ENCODE measurements at places on chromosomes 1 and 21. TPM values are rescaled to one million over a fixed set of nuclear protein-coding genes. Genes with fewer than 3 reads are reported as not detected.
A peak's percentile ranks its signal among the peaks of the same experiment; 100 is the strongest.

GRCh38 chr1:205505791-205506190, 1.3 kb downstream of the CDK18 start:
- no peak for DNase-seq

GRCh38 chr1:40862008-40862863, at the start of gene CITED4:
Gene CITED4, minus strand, starts transcription at chr1:40862363. Its CDS starts 236 bp downstream, at chr1:40862127.
- DNase-seq = peak; percentile 91

GRCh38 chr1:27816921-27817630, 13.5 kb upstream of the PPP1R8 start:
- no peak for DNase-seq

DNA sequence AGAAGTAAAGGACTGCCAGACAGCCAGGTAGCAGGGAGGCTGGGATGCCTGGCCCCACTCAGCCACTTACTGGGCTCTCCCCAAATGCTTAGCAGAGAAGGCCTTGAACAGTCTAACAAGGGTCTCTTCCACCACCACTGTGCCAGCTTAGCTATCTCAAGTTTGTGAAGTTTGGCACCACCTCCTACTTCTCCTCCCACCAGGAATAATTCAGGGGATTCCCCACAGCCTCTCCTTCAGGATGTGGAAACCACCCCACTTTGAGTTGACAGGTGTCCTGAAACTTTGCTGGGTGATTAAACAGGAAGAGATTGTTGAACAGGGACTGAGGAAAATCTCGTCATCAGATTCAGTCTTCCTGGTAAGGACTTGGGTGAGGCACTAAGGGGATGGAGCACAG, 59.4 kb upstream of the ATP1B1 start:
- no peak for DNase-seq

DNA sequence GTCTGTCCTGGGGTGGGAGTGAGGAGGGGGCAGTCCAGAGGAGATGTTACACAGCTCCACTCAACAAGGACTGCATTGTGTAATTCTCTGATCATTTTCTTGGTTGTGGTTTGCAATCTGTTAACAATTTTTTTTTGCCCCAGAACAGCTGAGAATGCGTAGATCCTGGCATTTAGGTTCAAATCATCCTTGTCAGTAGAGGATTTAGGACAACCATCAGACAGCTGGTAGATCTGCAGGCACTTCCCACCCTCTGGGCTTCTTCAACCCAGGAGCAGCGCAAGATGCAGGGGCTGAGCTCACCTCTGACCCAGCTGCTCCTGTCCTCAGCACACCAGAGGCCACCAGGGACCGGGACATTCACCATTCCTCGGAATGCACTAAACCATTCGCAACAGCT, 13.5 kb downstream of the BCAR3 start:
- no peak for DNase-seq

GRCh38 chr1:100750005-100750885, 30.7 kb downstream of the VCAM1 start:
- no peak for DNase-seq

The FCRL4 gene
- not detected for polyA plus RNA-seq

DNA sequence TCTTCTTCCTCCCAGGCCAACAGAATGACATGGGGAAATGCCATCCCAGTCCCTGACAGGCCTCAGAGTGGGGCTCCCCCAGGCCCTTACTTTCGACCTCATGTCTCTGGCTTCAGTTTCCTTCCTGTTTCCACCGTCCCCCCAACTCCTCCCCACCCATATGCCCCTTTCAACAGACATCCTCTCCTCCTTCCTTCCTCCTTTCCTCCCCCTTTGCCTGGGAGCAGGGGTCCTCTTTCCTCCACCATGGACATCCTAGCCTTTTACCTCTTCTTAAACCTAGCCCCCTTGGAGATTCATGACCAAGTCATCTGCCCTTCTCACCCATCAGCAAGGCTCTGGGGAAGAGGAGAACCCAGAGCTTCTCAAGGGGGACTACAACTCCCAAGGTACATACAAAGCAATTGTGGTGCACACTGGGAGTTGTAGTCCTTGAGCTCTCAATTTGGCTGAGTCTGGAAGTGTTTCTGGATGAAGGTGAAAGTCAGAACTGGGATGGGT, 4.0 kb downstream of the ZBTB7B start:
- peak; percentile 59 for DNase-seq

The GPA33 gene
- 6.6 TPM for polyA plus RNA-seq

GRCh38 chr1:206482611-206483010, 12.3 kb downstream of the IKBKE start:
- DNase-seq = no peak

- no peak for DNase-seq
Observed at GRCh38 chr1:72942008-72942407, 659.7 kb upstream of the NEGR1 start.

The CLCA4 gene
- polyA plus RNA-seq = not detected

- DNase-seq = no peak
Observed at GRCh38 chr1:34978921-34979320, 6.2 kb downstream of the TMEM35B start.

DNA sequence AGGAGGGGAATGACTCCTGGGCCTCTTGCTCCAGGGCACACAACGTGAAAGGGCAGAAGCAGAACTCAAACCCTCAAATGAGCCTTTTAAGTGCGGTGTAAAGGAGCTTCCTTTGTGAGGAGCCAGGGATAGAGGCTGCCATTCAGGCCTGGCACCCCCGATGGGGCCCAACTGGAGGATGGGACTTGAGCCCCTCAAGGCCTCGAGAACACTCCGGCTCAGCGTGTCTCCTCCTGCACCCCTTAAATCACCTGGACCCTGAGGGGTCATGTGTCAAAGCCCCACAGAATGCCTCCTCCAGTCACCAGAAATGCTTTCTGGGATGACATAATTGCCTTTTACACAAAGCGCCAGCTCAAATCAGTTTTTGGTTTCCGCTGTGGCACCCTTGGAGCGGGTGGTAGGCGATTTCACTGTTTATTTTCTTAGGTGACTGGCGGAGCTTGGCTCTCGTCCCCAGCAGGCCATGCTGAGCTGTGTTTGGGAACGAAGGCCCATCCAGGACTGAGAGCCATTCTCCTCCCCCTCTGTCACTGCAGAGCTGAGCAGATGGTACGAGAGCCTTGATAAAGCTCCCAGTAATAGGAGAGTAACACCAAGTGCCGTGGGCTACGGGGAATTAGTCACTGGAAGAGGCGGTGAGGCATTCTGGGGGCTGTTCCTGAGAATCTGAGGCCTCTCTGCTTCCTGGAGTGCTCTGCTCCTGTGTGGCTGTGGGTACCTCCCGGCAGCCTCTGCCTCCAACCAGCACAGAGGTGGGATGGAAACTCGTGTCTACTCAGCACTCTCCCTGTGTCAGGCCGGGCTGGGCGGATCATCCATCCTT, 163.0 kb downstream of the GRIK3 start:
- no peak for DNase-seq

- DNase-seq = peak; percentile 29
Observed at GRCh38 chr1:62528015-62528414, 69.3 kb upstream of the ANGPTL3 start.

DNA sequence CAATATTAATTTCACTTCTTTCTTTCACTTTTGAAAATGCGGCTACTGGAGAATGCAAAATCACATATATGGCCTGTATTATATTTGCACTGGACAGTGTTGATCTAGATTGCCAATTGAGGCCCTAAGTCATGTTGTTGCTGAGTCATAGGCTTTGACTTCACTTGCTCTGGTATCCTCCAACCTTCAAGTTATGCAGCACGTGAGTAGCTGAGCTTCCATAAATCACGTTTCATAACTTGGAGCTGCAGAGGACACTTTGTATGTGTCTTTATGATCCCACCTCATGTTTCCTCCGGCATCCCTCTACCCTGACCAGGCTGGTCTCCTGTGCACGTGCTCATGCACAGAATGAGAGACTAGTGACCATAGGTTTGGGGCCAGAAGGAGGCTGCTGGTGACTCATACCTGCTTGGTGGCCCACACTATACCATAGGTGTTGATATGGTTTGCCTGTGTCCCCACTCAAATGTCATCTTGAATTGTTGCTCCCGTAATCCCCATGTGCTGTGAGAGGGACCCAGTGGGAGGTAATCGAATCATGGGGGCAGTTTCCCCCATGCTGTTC, 103.0 kb upstream of the TSPAN2 start:
- no peak for DNase-seq

GRCh38 chr1:47870946-47871676, 126.1 kb downstream of the TRABD2B start:
- DNase-seq = no peak

The NIPAL3 gene
- 18.3 TPM for polyA plus RNA-seq

GRCh38 chr1:13662493-13662892, 37.5 kb upstream of the PRDM2 start:
- DNase-seq = no peak

- no peak for DNase-seq
Observed at GRCh38 chr1:12161662-12162458, 4.9 kb upstream of the TNFRSF1B start.

DNA sequence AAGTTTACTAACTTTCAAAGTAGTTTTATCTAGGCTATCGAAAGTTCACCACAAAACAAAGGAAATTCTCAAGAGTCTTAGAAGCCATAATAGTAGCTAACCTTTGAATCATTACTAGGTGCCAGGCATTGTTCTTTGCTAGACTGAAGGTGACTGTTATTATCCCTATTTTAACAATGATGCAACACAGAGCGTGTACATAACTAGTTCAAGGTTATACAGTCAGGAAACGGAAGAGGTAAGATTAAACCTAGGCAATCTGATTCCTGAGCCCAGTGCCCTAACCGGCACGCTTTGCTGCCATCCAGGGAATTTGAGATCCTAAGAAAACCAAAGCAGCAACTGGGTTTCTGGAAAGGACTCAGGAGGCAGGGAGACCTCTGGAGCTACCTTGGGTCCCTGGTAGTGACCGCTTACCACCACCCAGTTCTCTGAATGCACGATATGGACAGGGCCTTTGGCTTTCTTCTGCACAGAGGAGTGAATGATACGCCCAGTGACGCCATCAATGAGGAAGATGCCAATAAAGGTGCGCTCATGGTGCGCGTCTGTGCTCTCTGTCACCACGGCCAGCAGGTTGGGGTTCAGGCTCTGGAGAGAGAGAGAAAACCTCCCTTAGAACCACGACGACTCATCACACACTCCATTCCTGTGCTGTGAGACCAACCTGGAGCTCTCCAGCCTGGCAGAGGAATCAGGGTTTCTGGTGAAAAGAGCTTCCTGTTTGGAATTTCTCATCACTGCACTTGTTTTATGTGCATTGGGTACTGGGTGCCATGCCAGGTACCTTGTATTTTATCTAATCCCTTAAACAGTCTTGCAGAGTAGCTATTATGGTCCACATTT, 13.1 kb upstream of the UBR4 start:
- DNase-seq = no peak

GRCh38 chr1:207866471-207867135, 44.3 kb downstream of the CD34 start:
- no peak for DNase-seq

DNA sequence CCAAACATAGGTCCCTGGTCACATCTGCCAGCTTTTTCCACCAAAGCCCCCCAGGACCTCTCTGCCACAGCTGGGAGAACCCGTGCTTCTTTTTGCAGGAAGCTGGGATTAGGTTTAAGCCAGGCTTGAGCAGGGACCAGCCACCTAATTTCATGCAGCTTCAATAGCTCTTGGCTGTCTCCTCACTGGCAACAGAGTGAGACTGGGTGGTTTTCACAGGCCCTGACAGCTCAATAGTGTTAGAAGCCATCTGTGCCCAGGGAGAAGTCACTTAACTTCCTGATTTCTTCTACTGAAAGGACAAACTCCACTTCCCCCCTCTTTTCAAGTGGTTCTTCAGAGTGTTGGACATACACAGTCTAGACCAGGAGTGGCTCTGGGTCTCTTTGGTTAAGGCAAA, 20.4 kb upstream of the SRSF4 start:
- DNase-seq = no peak

GRCh38 chr1:38569932-38570656, 289.5 kb downstream of the RRAGC start:
- no peak for DNase-seq

- no peak for DNase-seq
Observed at GRCh38 chr1:7422561-7422960, 348.5 kb upstream of the VAMP3 start.

DNA sequence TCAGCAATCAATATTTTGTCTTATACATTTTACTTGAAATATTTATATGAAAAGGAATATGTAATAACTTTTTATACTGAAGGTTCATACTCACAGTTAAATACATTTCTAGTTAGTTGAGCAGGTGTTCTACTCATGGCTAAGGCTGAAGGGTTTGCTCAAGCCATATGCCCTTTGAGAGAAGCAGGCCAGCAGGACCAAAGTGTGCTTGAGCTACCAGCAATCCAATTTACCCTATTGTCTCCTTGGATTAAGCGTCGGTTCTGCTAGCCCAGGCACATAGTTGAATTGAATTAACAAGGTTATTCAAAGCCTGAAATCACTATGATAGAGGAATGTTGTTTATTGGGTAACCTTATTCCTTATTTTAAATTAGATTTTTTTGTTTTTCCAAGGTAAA, 151.5 kb upstream of the BACE2 start:
- no peak for DNase-seq

DNA sequence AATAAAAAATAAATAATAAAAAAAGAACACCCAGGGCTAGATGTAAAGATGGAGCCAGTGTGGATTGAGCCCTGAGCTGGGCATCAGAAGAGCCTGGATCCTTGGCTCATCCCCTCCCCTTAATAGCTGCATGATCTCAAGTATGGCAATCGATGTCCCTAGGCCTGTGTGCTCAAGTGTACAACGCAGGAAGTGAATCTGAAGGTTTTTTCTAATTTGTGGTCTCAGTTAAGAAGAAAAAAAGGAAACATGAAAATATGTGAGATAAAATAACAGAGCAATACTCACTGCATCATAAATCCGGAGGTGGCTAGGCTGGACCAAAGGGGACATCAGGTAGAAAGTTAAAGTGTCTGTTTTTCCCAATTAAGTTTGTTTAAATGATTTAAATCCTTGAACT, 47.3 kb upstream of the SLC44A3 start:
- no peak for DNase-seq

- DNase-seq = no peak
Observed at GRCh38 chr1:55046871-55047270, 7.5 kb downstream of the PCSK9 start.

The CFAP410 gene
- polyA plus RNA-seq = 28.2 TPM

DNA sequence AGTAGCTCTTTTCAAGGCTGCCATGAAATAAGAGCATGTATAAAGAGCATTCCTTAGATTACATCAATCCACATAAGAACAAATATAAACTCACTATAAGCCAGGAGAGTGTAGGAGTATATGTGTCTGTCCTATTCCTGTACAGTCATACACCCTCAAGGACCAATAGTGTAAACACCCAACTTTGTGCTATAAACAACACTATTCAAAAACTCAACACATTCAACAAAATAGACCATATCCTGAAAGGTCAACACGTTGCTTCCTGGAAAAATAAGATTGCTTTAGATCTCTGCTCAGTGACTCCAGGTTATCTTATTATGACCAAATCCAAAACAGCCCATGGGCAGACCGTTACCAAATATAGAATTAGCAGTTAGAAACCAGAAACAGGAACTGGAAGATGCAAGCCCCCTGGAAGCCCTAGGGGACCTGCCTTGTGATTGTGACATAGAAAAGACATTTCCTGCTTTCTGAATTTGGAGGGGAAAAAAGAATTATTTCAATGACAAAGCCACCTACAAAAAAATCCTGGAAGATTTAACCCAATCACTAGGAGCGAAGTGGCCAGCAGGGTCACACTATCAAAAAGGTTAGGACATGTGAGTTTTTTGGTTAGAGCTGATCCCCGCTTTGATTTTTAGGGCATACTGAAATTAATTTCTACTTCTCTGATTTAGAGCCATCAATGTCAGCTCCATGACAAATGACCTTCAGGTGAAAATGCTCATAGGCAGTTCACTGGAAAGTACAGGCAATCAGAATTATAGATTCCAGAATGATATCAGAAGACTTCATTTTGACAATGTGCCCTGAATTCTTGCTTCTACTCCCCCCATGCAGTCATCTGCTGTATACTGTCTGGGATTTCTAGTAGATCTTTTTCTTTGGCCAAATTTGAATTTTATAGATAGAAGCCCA, 59.9 kb downstream of the LRRC8C start:
- DNase-seq = peak; percentile 69
